Type B pancreatic cell (in vitro differentiated cells): ENCODE measurements at places on chromosomes 3 and 15. TPM values are rescaled to one million over a fixed set of nuclear protein-coding genes. Genes with fewer than 3 reads are reported as not detected.

TGM5 gene
- total RNA-seq, result 0.22 and 0.71 TPM in 2 replicates

RASGRF1 gene
- total RNA-seq, result 0.41 and 1.5 TPM in 2 replicates

FBXO40 gene
- not detected in 2 replicates for total RNA-seq

DNA sequence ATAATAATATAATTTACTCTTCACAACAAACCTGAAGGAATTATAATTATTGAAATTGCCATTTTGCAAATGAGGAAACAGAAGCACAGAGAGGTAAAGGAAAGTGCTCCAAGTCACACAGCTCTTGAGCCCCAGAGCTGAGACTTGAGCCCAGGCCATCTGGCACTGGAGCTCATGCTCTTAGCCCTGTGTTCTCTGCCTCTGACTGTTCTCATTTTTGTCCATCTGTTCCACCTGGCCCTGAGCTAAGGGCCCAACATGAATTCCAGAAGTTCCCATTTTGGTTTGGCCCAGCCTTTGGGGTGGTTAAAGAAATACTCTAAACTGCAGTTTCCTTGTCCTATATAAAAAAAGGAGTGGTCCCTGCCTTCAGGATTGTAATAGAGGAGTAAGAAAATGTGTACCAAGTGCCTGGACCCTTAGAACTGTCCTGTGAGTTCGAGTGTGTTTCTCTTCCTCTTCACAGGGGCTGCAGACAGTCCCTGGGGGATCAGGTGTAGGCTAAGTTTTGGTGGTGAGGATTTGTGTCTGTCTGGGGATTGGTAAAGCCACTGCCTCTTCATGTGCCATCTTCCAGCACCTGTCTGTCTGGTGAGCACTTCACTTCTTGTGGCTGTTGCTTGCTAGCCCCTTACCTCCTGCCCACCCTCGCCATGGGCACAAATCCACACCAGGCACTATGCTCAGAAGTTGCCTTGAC is 91.8 kb downstream of the DNAJB8 start:
- H3K36me3 ChIP-seq, result peaks cover 6% of the 10 kb centered on the region
- DNase-seq, result no peak
- H3K4me1 ChIP-seq, result peaks cover 17% of the 10 kb centered on the region
- H3K27me3 ChIP-seq, result no peaks in the 10 kb centered on the region
- H3K27ac ChIP-seq, result no peak overlapping the region

DNA sequence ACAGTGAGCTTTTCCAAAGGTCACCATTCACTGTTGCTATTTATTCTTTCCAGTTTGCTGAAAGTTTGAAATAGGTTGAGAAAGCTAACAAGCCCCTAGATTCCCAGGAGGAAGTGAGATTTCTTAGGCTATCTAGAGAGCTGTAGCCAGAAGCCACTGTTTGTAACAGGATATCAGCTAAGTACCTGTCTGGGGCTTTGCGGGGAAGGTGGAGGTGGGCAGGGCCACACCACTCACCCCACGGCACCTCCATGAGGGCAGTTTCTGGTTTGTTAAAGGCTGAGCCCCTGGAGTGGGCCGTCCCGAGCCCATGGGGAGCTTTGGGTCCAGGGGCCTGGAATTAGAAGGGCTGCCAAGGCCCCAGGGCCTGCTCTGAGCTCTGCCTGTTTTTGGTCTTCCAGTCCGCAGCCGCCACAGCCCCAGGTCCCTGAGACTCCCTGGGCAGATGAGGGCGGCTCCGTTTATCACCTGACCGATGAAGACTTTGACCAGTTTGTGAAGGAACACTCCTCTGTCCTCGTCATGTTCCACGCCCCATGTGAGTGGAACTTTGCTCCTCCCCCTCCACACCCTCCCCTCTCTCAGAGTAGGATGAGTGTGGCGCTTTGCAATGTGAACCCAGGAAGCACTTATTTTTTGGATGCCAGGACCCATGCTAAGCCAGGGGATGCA is 63.4 kb downstream of the PDIA5 start:
- no peak overlapping the region for H3K4me3 ChIP-seq
- DNase-seq, result no peak
- peaks cover 17% of the 10 kb centered on the region for H3K36me3 ChIP-seq
- no peaks in the 10 kb centered on the region for H3K27me3 ChIP-seq

CFAP20DC gene
- 4.7 and 5.2 TPM in 2 replicates for total RNA-seq

GOLGA6L10 gene
- total RNA-seq, result 2.7 and 6.3 TPM in 2 replicates

DNA sequence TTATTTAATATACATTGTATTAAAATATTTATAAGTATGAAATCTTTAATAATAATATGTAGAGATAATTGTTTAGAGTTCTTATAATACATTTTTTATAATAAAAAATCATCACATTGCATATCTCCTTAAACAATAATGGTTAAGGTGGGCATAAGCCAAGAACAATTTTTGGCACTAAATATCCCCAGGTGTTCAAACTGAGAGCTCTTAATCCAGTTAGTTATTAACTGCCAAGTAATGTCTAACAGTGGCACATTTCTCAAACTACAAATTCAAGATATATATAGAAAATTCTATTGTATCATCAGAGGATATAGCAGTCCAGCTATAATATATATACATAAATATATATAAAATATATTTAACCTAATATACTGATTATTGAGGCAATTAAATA is 680.8 kb downstream of the SI start:
- H3K4me3 ChIP-seq, result no peak overlapping the region
- H3K27ac ChIP-seq, result no peak overlapping the region
- H3K27me3 ChIP-seq, result no peaks in the 10 kb centered on the region
- DNase-seq, result no peak

DISP2 gene
- total RNA-seq, result 1.5 and 1.8 TPM in 2 replicates

GRCh38 chr15:44015545-44016305 is 179.3 kb downstream of the FRMD5 start:
- no peak for DNase-seq
- H3K27ac ChIP-seq, result no peak overlapping the region
- H3K27me3 ChIP-seq, result peaks cover 3% of the 10 kb centered on the region
- H3K4me1 ChIP-seq, result no peaks in the 10 kb centered on the region
- no peaks in the 10 kb centered on the region for H3K36me3 ChIP-seq

KBTBD8 gene
- 4.8 and 5.6 TPM in 2 replicates for total RNA-seq

- peaks cover 5% of the 10 kb centered on the region for H3K4me1 ChIP-seq
- no peaks in the 10 kb centered on the region for H3K27me3 ChIP-seq
- H3K36me3 ChIP-seq, result no peaks in the 10 kb centered on the region
- no peak for DNase-seq
- H3K27ac ChIP-seq, result no peak overlapping the region
- H3K4me3 ChIP-seq, result no peak overlapping the region
Measured at GRCh38 chr3:22122567-22122966, 371.6 kb upstream of the ZNF385D start.

DNA sequence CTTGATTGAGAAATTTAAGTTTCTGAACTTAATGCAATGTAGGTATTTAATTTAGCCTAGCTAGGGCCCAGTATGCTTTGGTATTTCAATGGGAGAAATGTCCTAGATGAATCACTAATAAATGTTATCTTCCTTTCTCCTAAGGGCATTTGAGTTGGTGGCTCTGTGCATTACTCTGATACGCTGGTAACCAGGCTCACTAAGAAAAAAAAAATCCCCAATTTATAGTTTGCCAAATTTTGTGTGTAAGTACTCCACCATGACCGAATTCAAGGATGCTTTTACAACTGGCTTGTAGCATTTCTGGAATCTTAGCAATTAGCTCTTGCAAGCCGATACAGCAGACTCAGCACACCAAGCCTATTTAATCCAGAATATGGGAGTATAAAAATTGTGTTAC is 94.6 kb upstream of the LPP start:
- no peaks in the 10 kb centered on the region for H3K36me3 ChIP-seq
- no peak for DNase-seq
- peaks cover 25% of the 10 kb centered on the region for H3K4me1 ChIP-seq
- no peaks in the 10 kb centered on the region for H3K27me3 ChIP-seq

GRCh38 chr15:81454024-81454423 is 80.0 kb upstream of the TMC3 start:
- no peaks in the 10 kb centered on the region for H3K27me3 ChIP-seq
- no peaks in the 10 kb centered on the region for H3K4me1 ChIP-seq
- no peak overlapping the region for H3K27ac ChIP-seq
- no peak for DNase-seq
- H3K36me3 ChIP-seq, result no peaks in the 10 kb centered on the region

GRCh38 chr15:73621286-73621826 is 11.8 kb downstream of the NPTN start:
- no peaks in the 10 kb centered on the region for H3K27me3 ChIP-seq
- no peak overlapping the region for H3K4me3 ChIP-seq
- H3K36me3 ChIP-seq, result no peaks in the 10 kb centered on the region
- H3K27ac ChIP-seq, result no peak overlapping the region

B3GNT5 gene
- 28.7 and 37.0 TPM in 2 replicates for total RNA-seq

NPAP1 gene
- total RNA-seq, result 0.12 and 0.17 TPM in 2 replicates

ARL14 gene
- 0.53 and 1.9 TPM in 2 replicates for total RNA-seq

DAPK2 gene
- 3.4 and 5.0 TPM in 2 replicates for total RNA-seq

DNA sequence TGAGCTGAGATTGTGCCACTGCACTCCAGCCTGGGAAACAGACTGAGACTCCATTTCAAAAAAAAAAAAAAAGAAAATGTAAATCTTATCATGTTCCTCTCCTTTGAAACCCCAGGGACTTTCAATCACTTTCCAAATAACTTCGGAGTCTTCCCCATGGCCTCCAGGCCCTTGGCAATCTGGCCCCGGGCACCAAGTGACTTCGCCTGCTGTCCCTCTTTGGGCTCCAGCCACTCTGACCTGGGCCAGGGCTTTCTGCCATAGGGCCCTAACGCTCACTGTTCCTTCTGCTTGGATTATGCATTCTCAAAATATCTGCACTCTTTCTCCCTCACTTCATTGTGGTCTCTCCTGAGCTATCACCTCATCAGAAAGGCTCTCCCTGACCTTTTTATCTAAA is 260.9 kb downstream of the KLF13 start:
- peaks cover 5% of the 10 kb centered on the region for H3K4me1 ChIP-seq
- no peaks in the 10 kb centered on the region for H3K36me3 ChIP-seq
- no peak overlapping the region for H3K27ac ChIP-seq
- DNase-seq, result no peak

DNA sequence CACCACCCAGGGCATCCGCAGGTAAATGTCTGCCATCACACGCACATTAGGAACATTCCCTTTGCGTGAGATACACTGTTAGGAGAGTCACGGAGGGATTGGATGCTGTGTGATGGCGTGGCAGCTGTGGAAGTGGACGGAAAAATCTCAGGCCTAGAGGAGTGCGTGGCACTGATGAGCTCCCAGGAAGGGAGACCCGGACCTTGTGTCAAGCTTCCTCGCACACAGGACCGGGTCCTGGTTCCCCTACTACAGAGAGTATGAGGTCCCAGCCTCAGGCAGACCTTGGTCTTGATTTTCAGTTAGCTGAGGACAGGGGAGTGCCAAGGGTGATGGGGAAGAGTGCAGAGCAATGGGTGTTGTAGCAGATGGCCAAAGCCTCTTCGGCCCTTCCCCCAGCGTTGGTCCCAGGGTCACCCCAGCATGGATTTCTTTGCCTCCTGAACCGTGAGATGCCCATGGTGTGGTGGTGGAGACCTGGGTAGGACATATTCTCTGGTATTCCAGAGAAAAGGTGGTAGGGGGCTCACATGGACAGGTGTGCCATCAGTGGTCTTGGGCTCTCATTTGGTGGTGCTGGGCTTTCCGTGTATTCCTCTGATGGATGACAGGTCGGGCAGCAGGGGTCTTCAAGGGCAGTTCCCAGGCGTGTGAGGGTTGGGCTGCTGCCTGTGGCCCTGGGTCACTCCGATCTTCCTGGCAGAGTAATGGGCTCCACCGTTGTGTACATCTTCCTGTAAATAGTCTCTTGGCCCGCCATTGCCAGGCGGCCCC is 105.1 kb downstream of the SNRPN start:
- peak overlapping the region; percentile 20 for H3K4me3 ChIP-seq
- no peaks in the 10 kb centered on the region for H3K4me1 ChIP-seq
- no peaks in the 10 kb centered on the region for H3K27me3 ChIP-seq
- peaks cover 91% of the 10 kb centered on the region for H3K36me3 ChIP-seq
- peak; percentile 45 for DNase-seq

GP9 gene
- not detected in 2 replicates for total RNA-seq

DNA sequence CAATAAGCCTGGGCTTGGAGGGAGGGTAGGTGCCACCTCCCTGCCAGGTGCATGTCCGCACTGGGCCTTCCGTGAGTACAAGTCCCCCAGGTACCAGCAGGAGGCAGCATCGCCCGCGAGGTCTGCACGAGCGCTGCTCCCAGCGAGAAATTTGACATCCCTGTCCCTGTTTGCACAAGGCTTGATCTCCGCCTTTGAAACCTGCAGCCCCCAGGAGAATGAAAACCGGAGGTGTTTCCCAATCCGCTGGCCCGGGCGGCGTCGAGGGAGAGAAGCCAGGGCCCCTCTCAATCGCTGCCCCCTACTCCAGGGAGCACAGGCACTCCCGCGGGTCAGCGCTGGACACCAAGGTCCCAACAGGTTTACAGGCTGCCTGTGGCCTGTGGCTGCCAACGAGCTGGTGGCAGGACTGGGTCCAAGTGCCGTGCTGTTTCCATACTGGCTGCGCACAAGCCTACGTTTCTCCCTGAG is 961 bp downstream of the HAPLN3 start:
- peaks cover 20% of the 10 kb centered on the region for H3K27me3 ChIP-seq
- peaks cover 19% of the 10 kb centered on the region for H3K4me1 ChIP-seq
- peak overlapping the region; percentile 80 for H3K4me3 ChIP-seq
- DNase-seq, result peak; percentile 81
- H3K27ac ChIP-seq, result peak overlapping the region; percentile 34
- no peaks in the 10 kb centered on the region for H3K36me3 ChIP-seq

DNA sequence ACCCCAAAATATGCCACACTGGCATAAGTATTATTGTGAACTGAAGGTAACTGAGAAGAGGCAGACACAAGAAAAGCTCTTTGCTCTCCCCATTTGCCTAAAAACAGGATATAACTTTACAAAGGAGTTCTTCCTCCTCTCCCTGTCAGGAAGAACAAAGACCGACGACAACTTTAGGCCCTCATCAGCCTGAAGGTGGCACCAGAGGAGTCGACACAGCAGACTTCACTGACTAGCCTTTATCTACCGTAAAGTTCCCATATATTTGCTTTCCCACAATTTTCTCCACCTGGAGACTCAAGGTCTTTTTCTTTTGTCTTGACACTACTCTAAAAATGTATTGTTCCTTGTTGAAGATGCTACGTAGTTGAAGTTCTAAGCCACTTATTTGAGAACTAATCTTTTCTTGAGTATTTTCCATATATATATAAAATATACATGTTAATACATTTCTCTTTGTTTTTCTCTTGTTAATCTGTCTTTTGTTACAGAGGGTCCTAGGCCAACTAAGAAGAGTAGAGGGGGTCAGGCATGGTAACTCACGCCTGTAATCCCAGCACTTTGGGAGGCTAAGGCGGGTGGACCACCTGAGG is 16.2 kb upstream of the XIRP1 start:
- H3K36me3 ChIP-seq, result no peaks in the 10 kb centered on the region
- H3K4me1 ChIP-seq, result peaks cover 9% of the 10 kb centered on the region
- no peak overlapping the region for H3K27ac ChIP-seq
- H3K27me3 ChIP-seq, result peaks cover 10% of the 10 kb centered on the region
- H3K4me3 ChIP-seq, result no peak overlapping the region

FMN1 gene
- total RNA-seq, result 15.8 and 22.1 TPM in 2 replicates

SV2B gene
- total RNA-seq, result 1.7 and 3.1 TPM in 2 replicates

TGFBR2 gene
- 21.8 and 26.1 TPM in 2 replicates for total RNA-seq

LSMEM2 gene
- not detected in 2 replicates for total RNA-seq

BUB1B gene
- total RNA-seq, result 21.8 and 69.5 TPM in 2 replicates

DNA sequence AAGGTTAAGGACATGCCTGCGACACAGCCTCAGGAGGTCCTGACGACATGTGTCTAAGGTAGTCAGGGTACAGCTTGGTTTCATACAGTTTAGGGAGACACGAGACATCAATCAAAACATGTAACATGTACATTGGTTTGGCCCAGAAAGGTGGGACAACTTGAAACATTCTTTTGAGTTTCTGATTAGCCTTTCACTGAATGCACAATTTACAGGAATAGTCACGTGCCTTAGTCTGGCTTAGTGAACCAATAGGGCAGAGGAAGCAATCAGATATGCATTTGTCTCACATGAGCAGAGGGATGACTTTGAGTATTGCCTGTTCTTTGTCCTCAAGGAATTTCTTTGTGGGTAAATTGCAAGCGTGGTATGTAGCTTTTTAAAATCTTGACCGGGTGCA is 24.5 kb upstream of the HDAC11 start:
- DNase-seq, result no peak
- no peaks in the 10 kb centered on the region for H3K36me3 ChIP-seq
- H3K27ac ChIP-seq, result peak overlapping the region; percentile 85
- no peak overlapping the region for H3K4me3 ChIP-seq
- H3K27me3 ChIP-seq, result no peaks in the 10 kb centered on the region
